Hindlimb muscle (tissue), 1 donor: ENCODE measurements at places on chromosomes 6 and 20.

GRCh38 chr20:48898896-48899530, 22.5 kb upstream of the ARFGEF2 start:
- no peak for DNase-seq

- DNase-seq = peak; percentile 82
Observed at GRCh38 chr6:122789182-122790027, at the start of gene SMPDL3A. TSS of gene SMPDL3A (plus strand) at chr6:122789258. CDS start at chr6:122789347, 89 bp downstream.

GRCh38 chr6:72464791-72465691, 156.8 kb upstream of the KCNQ5 start:
- DNase-seq = no peak

GRCh38 chr6:25196464-25196863, 82.7 kb upstream of the CARMIL1 start:
- no peak for DNase-seq

GRCh38 chr20:12610871-12611270, 397.9 kb upstream of the SPTLC3 start:
- no peak for DNase-seq

DNA sequence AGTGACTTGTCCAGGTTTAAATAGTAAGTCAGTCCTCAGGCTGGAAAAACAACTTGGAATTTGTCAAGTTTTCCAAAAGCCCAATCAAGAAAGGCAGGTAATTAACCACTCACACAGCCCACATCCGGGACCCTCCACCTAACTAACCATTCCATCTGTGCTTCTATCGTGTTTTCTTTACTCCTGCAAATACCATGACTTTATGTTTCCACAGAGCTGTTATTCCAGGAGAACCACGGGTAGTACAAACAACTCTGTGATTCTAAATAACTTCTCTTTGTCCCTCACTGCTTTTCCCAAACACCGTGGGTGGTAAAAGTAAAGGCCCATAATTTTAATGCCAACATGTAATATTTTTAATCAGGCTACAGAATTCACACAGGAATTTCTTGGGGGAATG, 49.6 kb upstream of the NT5E start:
- no peak for DNase-seq

DNA sequence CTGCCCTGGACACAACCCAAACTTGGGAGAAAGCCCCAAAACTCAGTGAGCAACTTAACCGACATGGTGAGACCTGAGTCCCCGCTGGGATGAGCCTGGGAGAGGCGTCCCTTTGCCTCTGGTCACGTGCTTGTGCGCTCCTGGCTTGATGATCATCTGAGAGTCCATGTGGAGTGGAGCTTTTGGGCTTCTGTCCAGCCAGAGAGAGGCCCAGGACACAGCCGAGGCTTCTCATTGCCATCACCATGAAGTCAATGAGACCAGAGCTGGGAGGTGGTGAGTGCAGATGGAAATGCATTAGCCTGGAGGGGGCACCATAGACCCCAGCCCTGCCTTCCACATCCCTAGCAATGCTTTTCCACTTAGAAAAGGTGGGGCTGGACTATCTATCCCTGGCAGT, 250.0 kb downstream of the SLC24A3 start:
- no peak for DNase-seq

DNA sequence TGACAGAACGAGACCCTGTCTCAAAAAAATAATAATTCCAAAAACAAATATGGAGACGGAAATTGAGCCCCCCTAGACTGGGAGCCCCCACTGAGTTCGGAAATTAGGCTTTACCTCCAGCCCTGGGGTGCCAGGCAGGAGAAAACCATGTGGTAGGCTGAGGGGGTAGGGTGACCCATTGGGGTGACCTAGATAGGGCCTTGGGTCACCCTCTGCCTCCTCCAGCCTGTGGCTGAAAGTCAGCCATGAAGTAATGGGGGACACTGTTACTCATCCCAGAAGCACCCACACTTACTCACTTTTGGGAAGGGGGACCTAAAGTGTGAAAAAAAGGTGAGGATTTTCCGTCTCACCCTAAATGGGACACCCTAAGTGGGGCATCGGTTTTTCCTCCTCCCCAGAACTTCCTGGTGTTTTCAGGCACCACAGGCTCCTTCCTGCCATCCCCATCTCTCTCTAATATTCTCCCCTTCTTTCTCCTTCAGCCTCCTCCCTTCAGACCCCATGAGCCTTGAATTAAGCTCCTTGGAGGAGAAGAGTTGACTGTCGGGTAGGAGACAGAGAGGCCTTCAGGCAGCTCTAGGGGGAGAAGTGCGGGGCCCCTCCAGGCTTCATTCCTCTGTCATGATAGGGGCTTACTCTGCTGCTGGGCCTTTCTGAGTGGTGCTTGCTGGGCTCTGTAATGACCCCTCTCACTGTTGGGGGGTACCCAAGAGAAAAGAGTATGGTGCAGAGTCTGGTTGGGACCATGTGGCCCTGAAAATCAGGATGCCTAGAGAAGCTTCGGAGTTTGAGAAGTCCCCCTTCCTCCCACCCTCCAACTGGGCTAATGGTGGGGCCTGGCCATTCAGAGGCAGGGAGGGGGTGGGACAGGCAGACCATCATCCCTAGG, 2.4 kb downstream of the LTB start:
- DNase-seq = no peak

DNA sequence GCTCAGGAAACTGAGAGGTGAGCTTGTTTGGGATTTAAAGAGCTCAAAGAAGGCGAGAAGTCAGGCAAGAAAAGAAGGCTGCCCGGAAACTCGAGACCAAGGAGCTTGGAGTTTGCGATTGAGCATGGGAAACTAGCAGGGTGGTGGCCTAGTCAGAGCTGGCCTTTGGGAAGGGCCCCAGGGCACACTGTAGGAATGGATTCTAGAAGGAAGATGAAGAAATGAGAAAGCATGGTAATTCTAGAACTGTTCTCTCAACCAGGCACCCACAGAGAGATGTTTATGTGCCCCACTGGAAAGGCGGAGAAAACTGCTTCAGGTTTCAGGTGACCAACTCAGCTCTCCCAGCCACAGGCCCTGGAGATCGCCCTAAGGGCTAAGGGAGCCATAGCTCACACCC, 126.2 kb downstream of the FOXO3 start:
- no peak for DNase-seq

DNA sequence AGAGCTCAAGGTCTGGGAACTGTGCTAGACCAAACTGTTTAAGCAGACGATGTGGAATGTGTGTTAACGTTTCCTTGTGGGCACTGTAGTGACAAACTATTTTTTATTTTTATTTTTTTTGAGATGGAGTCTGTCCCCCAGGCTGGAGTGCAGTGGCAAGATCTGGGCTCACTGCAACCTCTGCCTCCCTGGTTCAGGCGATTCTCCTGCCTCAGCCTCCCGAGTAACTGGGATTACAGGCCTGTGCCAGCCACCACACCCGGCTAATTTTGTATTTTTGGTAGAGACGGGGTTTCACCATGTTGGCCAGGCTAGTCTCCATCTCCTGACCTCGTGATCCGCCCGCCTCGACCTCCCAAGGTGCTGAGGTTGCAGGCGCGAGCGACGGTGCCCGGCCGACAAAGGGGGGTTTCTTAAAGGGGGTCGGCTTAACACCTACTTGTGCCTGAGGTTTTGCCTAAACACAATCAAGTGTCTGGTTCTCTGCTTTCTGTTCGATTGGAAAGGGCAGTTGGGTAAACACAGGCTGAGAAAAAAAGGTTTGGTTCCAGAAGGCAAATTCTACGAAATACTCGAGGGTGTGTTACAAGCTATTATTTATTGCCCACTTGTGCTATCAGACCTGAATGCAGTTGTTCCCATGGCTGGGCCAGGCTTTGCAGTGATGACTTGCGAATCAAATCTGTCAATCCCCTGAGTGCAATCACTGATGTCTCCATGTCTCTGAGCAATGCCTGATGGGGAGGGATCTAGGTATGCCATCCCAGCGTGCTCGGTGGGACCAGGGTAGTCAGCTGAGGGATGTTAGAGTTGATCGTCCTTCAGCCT, 1.3 kb downstream of the NOP56 start:
- DNase-seq = no peak

DNA sequence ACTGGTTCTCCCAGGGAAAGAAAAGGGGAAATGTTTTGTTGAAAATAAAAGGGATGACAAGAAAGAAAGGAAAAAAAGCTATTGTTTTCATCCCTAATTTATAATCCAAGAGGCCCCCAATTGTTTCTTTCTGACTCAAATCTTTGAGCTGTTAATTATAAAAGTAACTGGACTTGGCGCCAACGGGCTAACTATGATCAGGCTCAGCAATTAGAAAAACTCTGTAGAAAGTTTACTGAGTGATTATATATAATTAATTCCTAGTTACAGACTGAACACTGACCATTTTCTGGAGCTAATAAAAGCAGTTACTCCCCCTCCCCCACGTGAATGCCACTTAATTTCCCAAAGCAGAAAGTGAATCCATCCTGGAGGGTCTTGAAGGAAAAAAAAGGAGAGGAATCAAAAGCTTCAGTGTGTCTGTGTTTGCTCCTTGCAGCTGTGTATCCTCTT, 3.2 kb downstream of the ZMYND8 start:
- DNase-seq = no peak

GRCh38 chr6:147551976-147552375, 43.5 kb downstream of the SAMD5 start:
- no peak for DNase-seq

GRCh38 chr6:142189057-142189456, 42.0 kb downstream of the VTA1 start:
- DNase-seq = no peak
